ENCODE measurements at places on chromosomes 4 and X.

GRCh38 chr4:152255437-152255836 lies 280.5 kb downstream of the FBXW7 start:
- DNase-seq = no peak

DNA sequence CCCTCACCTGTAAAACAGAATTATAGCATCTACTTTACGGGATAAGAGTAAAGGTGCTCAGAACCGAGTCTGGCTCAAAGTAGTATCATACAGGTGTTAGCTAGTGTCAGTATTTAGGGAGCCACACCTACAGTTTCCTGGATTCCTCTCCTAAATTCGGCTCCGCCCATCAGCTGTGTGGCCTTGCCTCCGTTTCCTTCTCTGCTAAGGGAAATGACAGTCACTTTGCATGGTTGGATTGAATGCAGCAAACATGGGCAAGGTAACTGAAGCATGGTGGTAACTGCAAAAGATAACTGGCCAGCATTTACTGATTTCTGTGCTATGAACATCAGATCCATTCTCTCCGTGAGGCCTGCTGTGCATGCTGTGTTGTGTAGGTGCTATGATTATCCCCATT lies 2.8 kb downstream of the PPP1R3F start:
- DNase-seq = no peak

- DNase-seq = no peak
These were observed 6.3 kb upstream of the HSPA4L start for GRCh38 chr4:127775843-127776242.

DNA sequence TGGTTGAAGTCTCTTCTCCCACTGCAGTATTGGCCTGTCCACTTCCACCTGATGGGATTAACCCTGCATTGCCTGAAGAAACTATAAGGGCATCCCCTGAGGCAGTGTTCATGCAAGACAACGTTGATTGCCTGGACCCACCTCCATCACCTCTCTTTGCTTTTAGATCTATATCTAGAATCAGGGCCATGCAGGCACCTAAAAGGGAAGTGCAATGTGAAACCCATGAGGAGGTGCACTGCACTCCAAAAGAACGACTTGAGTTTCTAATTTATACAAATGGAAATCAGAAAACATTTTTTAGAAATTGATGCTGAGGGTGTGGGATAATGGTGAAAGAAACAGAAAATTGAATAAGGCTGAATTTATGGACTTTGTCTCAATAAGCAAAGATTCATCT lies 694.4 kb downstream of the TRAM1L1 start:
- DNase-seq = no peak

- no peak for DNase-seq
These were observed 1442.8 kb upstream of the IGFBP7 start for GRCh38 chr4:58553031-58553430.

DNA sequence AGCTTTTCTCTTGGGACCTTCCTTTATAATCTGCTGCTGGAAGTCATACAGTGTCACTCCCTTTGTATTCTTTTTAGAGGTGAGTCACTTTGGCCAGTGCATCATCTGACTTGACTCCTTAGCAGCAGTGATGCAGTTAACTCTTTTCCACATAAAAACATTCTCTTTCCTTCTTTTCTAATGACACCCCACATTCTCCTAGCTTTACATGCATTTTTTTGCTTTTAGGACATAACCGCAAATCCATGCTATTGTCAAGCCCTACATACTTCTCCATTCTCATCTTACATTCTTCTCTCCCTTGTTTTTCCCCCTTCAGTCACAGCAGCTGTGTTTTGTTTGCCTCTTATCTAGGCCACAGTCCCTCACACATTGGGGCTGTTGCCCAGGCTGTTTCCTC lies 55.1 kb downstream of the ZNF330 start:
- DNase-seq = no peak

DNA sequence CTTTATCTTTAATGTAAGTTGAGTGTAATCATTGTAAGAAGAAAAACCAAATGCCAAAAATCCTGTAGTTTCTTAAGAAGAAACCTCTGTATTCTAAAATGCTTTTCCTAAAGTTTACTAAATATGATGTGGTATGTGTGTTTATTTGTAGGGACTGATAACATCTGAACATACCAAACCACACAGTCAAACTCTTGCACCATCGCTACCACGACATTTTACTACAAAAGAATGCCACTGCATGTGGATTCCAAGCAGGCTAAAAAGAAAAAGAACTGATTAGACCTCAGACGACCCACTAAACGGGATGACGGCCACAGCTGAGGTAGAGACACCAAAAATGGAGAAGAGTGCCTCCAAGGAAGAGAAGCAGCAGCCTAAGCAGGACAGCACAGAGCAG lies 46.1 kb downstream of the LAS1L start:
- DNase-seq = no peak

GRCh38 chr4:133379681-133380438 lies 230.8 kb downstream of the PCDH10 start:
- no peak for DNase-seq

- DNase-seq = no peak
These were observed 55.6 kb upstream of the CCSER1 start for GRCh38 chr4:90071289-90072235.

DNA sequence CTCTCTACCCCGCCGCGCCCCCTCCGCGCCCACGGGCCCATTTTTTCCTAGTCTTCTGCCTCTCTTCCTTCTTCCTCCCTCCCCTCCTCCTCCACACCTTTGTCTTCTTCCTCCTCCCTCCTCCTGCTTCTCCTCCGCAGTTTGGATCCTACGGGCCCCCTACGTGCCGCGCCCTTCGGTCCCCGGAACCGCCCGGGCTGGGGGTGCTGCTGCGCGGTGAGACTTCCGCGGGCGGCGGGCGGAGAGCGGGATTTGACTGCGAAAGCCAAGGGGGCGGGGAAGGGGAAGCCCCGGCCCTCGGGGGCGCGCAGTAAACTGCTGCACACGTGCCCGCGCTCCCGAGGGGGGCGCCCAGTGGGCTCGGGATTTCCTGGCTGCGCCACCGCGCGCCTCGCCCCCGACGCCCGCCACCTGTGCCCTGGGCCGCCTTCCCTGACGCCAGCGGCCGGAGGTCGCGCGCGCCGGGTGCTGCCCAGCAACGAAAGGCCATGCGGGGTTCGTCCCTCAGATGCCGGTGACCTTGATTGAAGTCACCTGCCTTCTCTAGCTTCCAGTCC lies 3.3 kb upstream of the NKX3-2 start:
- DNase-seq = no peak

DNA sequence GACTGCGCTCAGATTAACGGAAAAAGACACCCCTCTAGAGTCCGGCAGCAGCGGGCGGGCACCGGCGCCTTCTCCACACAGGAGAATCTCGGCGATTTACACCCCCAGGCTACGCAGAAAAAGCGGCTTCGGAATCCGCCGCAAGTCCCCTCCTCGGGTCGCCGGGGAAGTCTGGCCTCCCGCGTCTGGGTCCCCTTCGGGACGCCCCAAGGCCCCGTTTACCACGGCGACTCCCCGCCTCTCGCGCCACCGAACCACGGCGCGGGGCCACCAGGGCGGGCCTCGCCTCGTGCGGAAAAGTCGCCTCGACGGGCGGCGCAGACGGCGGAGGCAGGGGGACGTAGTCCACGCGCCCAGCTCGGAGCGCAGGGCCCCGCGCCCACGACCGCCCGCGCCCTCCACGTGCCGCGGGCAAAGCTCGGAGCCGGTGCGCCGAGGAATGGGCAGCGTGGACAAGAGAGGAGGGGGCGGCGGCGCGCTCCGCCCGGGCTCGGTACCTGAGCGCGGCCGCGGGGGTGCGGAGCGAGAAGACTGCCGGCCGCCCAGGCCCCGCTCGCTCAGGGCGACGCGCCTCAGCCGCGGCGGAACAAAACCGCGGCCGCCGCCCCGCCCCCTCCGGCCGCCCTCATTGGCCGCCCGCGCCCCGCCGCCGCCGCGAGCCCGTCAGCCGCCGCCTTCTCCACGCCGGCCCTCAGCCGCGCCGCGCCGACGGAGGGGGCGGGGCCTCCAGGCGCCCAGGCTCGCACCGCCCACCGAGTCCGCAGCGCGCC lies at the start of gene FAM53A:
TSS of gene FAM53A (minus strand) at position 578 of the 770 bp plus-strand sequence. CDS start 15,572 bp downstream, outside the sequence.
- no peak for DNase-seq

DNA sequence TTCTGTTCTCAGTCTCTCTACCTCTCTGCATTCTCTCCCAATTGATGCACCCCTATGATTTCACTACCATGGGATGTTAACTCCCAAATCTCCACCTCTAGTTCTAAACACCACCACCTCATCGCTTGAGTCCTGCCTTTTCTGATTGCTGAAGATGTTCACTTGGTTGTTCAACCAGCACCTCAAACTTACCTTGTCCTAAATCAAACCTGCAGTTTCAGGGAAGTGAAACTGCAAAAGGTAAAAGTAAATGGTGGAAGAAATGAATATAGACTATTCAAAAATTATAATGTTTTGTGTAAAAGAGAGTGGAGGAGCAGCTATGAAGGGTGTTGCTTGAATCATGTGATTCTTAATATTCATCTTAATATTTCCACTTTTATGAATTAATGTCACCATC lies 91.0 kb downstream of the PDE5A start:
- no peak for DNase-seq

- DNase-seq = no peak
These were observed 1318.6 kb downstream of the TECRL start for GRCh38 chr4:63090641-63091040.

DNA sequence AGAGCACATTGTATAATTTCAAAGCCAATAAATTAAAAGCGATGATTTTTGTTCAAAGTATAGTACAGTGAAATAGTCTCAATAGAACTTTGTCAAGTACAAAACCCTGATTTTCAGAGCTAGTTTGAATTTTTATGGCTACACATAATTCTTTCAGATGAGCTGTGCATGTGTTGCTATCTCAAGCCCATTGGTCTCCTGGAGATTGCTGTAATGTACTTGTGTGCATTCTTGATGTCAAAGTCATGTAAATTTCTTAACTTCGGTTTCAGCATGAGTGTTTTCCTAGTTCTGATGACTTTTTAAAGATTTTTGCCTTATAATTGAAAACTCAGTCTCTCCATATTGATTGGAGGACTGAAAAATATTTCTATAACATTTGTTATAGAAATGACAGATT lies 200.8 kb downstream of the CEP135 start:
- no peak for DNase-seq

- DNase-seq = no peak
These were observed 33.7 kb upstream of the CCSER1 start for GRCh38 chr4:90093526-90093925.

- no peak for DNase-seq
These were observed 147.0 kb downstream of the PDLIM5 start for GRCh38 chr4:94598758-94599157.

GRCh38 chrX:24294619-24295018 lies 19.2 kb downstream of the SUPT20HL2 start:
- no peak for DNase-seq

DNA sequence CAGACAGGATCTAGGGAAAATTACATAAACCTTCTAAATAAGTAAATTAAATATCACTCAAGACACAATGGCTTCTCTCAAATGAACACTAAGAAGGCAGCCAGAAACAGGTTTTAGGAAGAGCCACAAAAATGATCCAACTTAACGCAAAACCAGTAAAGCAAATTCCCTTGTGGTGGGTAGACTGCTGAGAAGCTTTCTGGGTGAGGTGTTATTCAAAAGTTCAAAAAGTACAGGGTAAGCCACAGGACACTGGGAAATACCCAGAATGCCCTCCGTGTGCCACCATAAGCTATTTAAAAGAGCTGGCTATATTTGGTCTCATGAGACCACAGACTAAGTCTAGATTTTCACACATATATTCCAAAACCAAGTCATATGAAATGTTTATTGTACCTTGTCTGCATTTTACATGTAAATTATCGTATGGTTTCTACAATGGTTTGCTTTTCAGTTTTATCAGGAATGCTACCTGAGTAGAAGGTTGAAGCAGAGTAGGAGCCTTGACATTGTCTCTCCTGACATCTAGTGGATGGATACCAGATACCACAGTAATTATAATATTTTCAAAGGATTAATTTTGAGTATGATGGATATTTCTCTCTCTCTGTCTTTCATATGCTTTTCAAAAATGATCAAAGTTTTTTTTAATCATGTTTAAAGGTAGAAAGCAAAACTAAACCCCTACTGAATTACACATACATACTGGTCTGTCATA lies 109.3 kb upstream of the KLHL13 start:
- no peak for DNase-seq

DNA sequence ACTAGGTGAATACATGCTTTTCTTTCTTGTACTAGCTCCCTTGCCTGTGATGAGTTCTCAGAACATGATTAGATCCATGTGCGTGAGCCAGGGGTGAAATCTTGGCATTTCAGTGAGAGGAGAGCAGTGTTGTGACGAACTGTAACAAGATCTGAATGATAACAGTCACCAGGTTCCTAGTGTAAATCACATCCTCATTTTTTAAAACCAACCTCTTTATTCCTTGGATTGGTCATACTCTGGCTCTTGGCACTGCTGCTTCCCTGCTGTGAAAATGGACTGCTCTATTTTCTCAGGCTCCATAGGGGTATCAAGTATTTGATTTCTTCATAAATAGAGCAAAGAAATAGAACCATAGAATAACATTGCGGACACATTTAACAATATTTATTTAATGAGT lies 206.3 kb downstream of the SLC4A4 start:
- no peak for DNase-seq

- DNase-seq = no peak
These were observed 291.1 kb upstream of the NOCT start for GRCh38 chr4:138724530-138724929.

GRCh38 chr4:116520886-116521285 lies 564.5 kb downstream of the TRAM1L1 start:
- DNase-seq = no peak

DNA sequence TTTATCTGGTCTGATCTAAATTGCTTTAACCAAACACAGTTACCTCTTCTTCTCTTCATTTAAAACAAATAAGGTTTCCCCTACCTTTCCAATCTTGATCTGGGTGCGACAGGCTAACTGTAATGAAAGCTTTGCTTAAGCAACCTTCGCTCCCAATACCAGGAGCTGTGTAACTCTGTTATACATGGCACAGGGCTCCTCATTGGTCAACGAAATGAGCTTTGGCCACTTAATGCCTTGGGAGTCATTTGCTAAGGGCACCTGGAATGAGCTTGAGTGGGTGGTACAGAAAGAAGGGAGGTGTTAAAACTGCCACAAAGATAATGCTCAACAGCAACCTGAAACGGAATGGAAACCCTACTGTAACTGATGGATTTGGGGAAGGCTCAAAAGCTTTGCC lies 140.5 kb downstream of the CHRNA9 start:
- no peak for DNase-seq

GRCh38 chrX:15915959-15916703 lies 61.5 kb upstream of the AP1S2 start:
- DNase-seq = no peak

GRCh38 chr4:189304167-189304566 lies 636.5 kb upstream of the FRG1 start:
- DNase-seq = no peak

All from activated naive CD8-positive, alpha-beta T cell treated with anti-CD3 and anti-CD28 coated beads, Interleukin-2, amount 50 U/mL, for 16 hours (primary cell).